CD4-positive, alpha-beta T cell treated with Interleukin-12 subunit alpha and Interleukin-12 subunit beta, for 1 hour (primary cell): ENCODE measurements at places on chromosomes 13 and 19.

- DNase-seq, result no peak
Observed at GRCh38 chr13:93915269-93915809, 564.1 kb downstream of the DCT start.

DNA sequence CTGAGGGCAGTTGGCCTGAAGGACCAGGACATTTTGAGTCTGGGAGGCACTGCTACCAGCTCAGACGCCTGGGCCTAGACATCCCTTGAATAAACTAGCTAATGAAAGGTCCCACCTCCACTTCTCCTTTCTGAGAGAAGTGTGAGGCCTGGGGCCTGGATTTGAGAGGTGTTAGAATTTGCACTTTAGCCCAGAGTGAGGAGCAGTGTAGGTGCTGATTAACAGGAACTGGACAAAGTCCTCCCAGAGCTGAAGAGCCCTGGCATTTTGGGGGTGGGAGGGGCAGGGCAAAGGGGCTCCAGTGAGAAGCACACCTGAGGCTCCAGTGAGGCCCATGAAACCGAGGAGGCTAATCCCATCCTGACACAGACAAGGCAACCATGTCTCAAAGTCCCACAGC lies 15.2 kb upstream of the SLC1A5 start:
- no peak for DNase-seq

- DNase-seq, result no peak
Observed at GRCh38 chr13:51191743-51192142, 30.5 kb upstream of the FAM124A start.

DNA sequence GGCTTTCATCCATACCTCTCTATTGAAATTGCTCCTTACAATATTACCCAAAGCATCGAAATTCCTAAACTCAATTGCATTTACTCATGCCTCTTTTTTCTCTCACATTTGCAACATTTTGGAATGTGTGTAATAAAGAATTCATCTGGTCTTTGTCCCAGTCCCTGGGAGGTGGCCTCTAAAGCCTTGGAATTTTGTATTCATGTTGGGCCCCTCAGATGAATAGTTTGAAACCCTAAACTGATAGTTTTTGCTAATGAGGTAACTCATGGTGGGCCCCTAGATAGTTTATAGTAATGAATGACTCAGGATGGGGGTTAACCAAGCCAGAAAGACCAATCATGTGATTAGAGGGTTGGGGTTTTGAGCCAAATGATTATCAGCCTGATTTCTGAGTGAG lies 490.4 kb downstream of the DIAPH3 start:
- DNase-seq, result no peak

- no peak for DNase-seq
Observed at GRCh38 chr13:89891416-89891815, 1456.1 kb upstream of the MIR17HG start.

DNA sequence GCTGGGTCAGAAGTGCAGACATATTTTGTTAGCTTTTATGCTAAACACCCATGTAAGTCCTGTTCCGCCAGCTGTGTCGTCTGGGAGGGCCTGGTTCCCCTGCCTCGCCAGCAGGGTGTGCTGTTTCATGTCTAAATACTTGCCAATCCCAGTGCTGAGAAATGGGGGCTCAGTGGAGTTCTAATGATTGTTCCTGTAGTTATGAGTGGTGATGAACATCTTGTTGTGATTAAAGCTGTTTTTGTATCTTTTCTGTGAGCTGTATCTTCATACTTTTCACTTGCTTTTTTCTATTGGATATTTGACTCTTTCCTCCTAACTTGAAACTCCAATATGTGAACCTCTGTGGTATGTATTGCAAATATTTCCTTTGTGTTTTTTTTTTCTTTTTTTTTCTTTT lies 32.7 kb downstream of the KDM4B start:
- DNase-seq, result peak; percentile 31
